Stimulated activated naive CD8-positive, alpha-beta T cell treated with anti-CD3 and anti-CD28 coated beads, Interleukin-15, amount 100 ng/mL, for 72 hours (primary cell): ENCODE measurements at places on chromosomes 1 and 21.

GRCh38 chr21:28442624-28443023 lies 550.1 kb downstream of the LTN1 start:
- no peak for DNase-seq

DNA sequence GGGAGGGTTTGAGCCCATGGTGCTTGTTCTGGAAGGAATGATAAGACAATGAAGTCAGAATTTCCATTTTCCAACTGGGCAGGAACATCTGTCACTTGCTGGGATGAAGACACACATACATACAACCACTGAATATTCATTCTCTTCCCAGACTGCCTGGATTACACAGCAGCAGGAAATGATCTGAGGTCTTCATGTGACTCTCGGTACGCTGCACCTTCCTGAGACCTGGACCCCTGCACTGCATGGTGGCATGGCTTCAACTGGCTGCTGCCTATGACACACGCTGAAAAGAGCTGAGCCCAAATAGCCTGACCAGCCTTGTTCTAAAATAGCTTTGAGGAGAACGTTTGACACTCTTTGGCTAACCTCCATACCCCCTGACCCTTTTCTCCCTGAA lies 150.6 kb downstream of the GABPA start:
- DNase-seq: no peak

- no peak for DNase-seq
These were observed 58.4 kb downstream of the SLC35F3 start for GRCh38 chr1:233962878-233963277.

GRCh38 chr1:84939151-84939550 lies 46.1 kb upstream of the LPAR3 start:
- no peak for DNase-seq

DNA sequence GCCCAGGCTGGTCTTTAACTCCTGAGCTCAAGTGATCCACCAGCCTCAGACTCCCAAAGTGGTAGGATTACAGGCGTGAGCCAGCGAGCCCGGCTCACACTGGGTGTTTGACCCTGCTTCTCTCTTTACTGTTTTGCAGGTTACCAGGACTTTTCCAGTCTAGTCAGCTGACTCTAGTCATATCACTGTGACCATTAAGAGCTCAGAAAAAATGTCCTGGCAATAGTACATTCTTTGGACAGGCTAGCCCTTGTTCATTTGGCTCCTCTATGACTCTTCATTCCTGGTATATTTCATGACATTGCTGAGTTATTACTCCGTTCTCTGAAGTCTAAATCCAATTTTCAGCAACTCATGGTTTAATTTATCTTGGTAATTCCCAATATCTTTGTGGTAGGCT lies 8.0 kb upstream of the CA6 start:
- no peak for DNase-seq

- DNase-seq: no peak
These were observed 162.3 kb downstream of the FMN2 start for GRCh38 chr1:240254006-240254405.

DNA sequence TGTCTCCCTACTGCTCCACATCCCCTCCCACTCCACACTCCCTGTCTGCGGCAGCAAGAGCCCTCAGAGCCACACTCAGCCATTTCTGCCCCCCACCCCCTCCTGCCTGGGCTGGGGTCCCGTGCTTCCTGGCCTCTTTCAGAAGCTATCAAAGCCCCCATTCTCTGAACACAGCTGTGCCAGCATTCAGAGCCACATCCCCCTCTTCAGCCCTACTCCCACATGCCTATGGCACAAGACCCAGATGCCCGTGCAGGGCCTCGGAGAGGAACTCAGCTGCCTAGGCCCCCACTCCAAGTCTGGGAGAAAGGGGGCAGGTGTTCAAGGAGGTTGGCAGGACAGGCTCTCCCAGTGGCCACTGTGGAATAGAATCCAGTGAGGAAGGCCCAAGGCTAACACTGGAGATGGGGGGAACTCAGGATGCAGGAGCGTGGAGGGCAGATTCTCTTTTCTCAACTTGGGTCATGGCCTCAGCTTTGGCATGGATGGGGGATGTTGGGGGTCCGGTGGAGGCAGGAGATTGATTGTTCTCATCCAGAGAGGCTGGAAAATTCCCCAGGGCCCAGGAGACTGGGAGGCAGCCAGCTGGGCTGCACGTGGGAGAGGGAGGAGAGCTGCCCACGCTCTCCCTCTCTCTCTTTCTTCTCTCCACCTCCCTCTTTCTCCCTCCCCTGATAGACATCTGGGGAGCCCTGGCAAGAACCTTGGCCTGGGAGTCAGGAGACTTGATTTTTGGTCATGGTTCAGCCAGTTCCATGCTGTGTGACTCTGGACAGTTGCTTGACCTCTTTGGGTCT lies 3.5 kb upstream of the BCAN start:
- DNase-seq: no peak

- DNase-seq: no peak
These were observed 38.7 kb downstream of the CACHD1 start for GRCh38 chr1:64508629-64509028.

DNA sequence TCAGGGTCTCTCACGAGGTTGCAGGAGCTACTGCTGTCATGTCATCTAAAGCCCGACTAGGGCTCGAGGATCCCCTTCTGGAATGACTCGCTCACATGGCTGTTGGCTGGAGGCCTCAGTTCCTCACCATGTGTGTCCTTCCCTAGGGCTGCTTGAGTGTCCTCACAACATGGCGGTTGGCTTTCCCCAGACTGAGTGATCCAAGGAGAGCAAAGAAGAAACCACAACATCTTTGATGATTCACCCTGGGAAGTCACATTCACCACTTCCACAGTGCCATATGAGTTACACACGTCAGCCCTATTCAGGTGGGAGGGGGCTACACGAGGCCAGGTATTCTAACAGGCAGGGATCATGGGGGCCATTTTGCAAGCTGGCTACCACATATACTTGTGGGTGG lies 64.9 kb downstream of the FHAD1 start:
- DNase-seq: no peak

DNA sequence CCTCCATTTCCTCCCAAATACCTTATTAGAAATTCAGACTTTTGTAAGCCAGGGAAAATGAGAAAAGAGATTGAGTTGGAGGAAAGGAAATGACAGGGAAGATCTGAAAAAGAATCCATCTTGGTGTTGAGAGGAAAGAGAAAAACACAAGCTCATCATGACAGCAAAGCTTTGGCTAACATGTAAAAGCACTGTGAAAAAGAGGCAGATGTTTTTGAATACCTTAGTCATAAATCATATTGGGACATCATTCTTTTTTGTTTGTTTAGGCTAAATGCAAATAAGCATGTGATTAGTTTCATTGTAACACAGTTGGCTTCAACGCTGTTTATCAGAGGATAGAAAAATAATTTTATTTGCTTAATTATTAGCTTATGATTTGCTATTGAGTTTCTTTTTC lies 64.6 kb downstream of the LHX8 start:
- no peak for DNase-seq

GRCh38 chr1:4062041-4062440 lies 162.0 kb upstream of the C1orf174 start:
- no peak for DNase-seq

DNA sequence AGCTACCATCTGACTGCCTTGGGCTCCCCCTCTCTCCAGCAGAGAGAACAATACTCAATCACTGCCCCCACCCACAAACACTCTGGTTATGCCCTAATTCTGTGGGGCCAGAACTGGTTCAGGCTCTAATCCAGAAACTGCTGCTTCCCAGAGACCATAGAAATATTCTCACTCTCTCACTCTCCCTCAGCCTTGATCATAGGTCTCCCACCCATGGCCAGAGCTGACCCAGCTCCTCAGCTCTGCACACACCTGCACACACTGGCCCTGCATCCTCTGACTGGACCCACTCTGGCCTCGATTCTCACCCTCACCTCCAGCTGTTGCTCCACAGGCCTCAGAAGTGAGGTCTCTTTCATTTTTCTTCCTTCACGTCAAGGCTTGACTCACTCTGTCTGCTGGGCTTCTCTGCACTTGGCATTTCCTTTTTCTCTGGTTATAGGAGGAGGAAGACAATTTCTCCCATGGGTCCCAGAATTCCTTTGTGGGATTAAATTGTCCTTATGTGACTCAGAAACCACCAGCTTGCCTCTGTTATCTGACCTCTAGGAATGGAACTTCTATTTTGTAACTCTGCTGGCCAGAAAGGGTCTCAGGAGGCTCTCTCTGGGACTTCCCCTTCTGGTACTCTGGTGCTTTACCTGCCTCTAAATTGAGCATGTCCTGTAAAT lies 15.6 kb upstream of the ZMYM6 start:
- no peak for DNase-seq

GRCh38 chr1:192945390-192946130 lies 113.6 kb downstream of the UCHL5 start:
- DNase-seq: no peak

DNA sequence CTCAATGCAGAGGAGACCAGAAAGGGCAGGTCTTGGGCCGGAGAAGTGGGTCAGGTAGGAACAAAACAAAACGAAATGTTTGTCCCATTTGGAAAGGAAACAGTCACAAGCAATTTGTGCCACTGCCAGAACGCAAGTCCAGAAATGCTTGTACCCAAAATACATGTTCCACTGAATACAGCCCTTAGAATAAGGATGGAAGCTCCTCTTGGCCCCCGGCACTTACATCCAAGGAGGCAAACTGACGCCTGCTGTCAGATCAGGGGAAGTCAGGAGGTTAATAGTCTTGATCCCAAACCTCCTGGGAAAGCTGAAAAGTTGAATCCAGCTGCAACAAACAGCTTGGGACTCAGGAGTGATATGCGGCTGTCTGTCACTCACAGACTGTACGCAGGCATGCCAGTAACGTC lies 75.9 kb upstream of the GALNT2 start:
- DNase-seq: no peak

- no peak for DNase-seq
These were observed 206.6 kb upstream of the GRIK3 start for GRCh38 chr1:37240897-37241296.

DNA sequence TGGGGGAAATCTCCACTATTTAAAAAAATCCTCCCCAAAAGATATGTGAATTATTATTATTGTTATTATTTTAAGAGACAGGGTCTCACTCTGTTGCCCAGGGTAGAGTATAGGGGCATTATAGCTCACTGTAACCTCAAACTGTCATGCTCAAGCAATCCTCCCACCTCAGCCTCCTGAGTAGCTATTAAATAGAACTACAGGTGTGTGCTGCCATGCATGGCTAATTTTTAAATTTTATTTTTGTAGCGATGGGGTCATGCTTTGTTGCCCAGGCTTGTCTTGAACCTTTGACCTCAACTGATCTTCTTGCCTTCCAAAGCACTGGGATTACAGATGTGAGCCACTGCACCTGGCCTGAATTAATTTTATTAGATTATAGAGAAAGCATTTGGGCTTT lies 116.8 kb downstream of the RABGAP1L start:
- DNase-seq: no peak

DNA sequence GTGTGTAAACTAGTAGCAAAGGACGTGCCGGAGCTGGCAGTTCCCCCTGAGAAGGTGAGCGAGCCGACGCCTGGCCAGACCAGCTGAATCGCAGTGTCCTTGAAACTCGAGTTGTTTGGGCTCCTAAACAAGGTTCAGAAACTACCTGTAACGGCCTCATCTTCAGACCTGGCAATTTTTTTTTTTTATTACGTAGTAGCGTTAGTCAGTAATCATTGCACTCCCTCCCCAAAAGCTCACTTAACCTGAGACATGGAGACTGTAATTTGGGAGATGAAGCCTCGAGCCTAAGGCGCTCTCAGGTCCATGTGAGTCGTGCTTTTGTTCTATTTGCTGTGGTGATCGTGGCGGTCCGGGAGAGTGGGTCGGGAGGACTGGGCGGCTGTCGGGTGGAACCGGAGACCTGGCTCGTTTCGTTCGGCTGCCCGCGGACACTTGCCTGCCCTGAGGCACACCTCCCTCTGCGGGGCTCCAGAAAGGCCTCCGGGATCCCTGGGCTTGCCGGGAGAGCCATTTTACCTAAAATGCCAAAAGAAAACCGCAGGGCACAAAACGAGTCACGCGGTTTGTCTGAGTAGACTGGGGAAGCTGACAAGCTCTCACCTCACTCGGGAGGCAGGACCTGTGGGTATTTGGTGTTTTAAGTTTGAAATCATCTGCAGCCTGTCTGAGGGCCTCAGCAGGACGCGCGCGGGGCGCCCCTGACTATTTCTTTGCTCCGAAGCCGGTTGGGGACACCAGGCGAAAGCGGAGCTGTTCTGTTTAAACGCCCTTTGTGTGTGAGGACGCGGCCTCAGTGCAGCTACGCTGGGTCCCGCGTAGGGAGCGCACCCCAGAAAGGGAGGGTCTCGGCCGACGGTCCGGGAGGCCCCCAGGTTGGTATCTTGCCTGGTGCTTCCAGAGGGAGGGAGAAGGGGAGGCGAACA lies 722 bp downstream of the LHX8 start:
- DNase-seq: no peak

- no peak for DNase-seq
These were observed 188.1 kb upstream of the KIAA0040 start for GRCh38 chr1:175380521-175381300.

DNA sequence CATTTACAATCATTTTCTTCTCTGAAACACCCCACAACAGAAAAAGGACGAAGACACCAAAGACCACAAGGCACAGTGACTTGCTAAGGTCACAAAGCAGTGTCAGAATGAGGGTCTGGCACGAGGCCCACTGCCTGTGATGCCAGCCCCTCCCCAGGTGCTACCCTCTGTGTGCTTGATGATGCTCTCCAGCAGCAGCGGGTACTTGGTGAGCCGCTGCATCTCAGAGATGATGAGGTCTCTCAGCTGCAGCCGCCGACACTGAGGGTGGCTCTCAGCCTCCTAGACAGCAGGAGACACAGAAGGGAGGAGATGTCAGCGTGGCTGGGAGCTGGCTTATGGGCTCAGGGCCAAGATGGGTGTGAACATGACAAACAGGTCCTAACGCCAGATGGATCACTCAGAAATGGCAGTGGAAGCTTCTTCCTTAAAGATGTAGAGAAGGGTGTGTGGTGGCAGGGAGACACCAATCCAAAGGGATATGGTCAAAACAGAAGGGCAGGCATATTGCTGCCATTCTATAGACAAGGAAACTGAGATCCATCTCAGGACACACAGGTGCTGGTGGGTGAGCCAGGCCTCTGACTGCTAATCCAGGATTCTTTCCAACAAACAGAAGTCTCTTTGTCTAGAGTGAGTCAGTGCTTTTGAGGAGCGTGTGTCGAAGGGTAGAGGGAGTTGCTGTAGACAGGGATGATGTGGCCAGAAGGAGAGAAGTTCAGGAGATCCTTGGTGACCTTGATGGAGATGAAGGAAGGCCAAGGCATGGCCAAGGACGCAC lies 25.6 kb downstream of the LRRC71 start:
- no peak for DNase-seq

- DNase-seq: no peak
These were observed 95.7 kb upstream of the GCLM start for GRCh38 chr1:94004924-94005323.
